ENCODE measurements at places on chromosomes 6 and 20.

DNA sequence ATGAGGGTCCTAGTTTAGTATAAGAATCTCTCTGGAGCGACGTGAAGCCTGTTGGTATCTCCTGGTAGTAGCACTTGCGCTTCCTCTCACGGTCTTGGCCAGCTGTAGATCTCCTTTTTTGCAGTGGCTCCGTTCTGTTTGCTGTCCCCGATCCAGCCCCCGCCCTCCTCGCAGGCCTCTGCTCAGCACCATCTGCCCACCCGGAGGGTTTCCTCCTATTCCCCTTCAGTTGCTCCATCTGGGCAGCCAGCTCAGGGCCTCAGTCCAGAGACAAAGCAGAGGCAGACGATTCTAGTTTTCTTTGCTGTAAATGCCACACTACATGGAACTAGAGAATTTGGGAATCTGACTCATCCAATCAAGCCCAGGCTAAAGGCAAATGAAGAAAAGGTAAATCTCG lies 126.6 kb downstream of the TIAM2 start:
- DNase-seq: no peak

- no peak for DNase-seq
Observed at GRCh38 chr6:166313255-166314070, 5.3 kb upstream of the PRR18 start.

DNA sequence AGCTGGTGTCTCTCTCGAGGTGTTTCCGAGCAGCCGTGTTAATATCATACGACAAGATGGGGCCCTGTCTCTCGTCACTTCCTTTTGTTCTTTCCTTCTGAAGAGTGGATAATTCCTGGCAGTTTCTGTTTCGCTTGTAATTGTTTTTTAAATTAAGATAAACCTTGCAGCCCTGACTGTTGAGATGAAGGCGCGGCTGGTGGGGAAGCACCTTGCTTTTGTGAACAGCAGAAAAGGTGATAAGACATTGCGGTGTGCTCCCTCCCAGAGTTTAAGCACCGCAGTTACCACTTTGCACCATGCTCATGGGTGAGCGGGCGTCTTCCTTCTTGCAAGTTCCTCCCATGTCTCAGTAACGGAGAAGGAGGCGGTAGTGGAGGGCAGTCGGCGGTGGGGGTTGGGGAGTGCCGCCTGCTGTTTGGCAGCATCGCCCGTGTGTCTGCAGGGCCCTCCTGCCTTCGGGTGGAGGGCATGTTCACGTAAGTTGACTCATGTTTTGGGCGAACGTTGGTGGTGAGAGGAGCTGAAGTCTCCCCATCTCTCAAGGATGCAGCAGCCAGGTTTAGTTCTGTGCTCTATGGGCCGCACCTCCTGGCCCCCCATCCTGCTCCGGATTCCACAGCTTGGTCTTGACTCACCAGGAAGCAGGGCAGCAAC lies 345.9 kb downstream of the TAF4 start:
- DNase-seq: no peak

GRCh38 chr20:56417911-56418310 lies 5.9 kb downstream of the CASS4 start:
- DNase-seq: no peak

GRCh38 chr20:63483834-63484233 lies 11.4 kb upstream of the KCNQ2 start:
- no peak for DNase-seq
